ENCODE measurements at places on chromosomes 4 and X.

DNA sequence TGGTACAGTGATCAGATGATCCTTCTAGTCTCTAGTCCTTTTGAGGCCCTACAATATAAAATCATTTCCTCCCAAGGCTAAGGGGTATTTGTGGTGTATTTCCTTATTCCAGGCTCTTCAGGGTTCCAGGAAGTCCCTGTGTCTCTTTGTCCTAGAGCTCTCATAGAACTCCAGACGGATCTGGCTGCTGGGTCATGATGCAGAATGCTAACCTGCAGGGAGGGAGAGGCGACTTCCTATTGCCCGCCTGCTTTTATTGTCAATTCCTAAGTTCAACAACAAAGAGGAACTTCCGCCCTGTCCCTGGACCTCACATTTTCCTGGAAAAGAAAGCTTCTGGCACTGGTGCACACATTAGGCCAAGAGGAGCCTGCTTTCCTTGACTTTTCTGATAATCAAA is 45.9 kb upstream of the ZNF827 start:
- no peak for DNase-seq

GRCh38 chrX:861340-861890 is 230.8 kb downstream of the SHOX start:
- DNase-seq: no peak

DNA sequence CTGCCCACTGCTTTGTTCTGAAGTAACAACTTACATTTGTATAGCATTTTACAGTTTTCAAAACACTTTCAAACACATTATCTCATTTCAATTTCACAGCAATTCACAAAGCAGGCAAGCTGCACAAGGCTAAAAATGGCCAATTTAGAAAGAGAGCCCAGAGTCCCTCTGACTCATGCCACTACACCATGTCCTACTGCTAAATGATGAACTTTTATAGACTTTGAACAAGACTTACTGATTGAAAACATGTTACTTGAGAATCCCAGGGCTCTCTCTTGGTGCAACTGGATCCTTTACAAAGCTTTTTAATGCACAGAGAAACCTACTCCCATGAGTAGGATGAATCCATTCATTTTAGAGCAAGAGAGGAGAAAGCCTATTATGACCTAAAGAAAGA is 5.8 kb upstream of the G3BP2 start:
- DNase-seq: no peak

- DNase-seq: no peak
These were observed 50.4 kb downstream of the RTL9 start for GRCh38 chrX:110408949-110409588.

DNA sequence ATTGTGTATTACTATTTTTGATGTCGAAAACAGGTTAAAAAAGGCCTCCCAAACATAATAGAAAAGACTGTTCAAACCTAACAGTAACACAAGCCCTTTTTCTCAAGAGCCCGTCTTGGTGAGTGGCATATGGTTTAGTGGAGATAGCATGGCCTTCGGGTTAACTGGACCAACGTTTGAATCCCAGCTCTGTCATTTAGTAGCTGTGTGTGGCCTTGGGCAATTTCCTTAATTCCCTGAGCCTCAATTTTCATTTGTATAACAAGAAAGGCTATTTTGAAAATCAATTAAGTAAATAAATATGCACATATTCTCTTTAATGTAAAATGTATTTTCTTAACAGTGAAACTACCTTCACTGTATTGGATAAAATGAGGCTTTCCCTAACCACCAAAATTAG is 62.3 kb downstream of the HELT start:
- no peak for DNase-seq

- DNase-seq: no peak
These were observed 12.0 kb downstream of the EREG start for GRCh38 chr4:74376888-74377483.

- no peak for DNase-seq
These were observed 1.5 kb downstream of the MAB21L2 start for GRCh38 chr4:150583287-150584110.

- no peak for DNase-seq
These were observed 6.2 kb downstream of the CACNA1F start for GRCh38 chrX:49226946-49227345.

DNA sequence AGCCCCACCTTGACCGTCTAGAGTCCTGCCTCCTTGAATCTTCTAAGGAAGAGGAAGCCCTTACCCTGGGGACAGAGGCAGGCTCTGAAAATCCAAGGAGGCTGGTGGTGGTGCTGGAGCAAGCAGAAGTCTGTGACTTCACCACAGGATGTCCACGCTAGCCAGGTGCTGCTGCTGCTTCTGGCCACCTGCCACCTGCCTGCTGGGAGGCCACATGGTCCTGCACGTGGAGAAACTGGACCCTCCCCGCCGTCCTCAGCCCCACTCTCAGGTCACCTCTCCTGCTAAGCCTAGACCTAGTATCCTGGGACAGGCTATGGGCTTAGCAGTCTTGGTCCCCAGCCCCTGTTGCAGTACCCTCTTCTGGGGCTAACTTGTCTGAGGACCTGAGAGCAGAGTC is 15.8 kb downstream of the TMEM31 start:
- DNase-seq: no peak

- DNase-seq: no peak
These were observed 27.4 kb downstream of the FRYL start for GRCh38 chr4:48752726-48753125.

DNA sequence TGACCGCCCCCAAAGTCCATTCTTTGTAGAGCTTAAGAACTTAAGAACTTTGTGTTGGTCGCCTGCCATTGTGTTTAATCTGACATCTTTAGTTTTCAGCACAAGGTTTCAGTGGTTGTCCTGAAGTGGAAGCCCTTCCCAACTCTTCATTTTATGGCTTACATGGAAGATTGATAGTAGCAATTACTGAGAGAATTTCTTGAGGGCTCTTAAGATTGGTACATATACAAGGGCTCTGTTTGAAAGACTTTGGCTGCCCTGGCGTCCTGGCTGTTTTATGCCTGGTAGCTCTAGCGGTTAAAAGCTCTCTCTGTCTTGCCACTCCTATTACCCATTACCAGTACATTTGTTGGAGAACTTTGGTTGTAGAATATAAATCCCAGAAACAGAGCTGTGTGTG is 75.0 kb downstream of the KDM6A start:
- no peak for DNase-seq

DNA sequence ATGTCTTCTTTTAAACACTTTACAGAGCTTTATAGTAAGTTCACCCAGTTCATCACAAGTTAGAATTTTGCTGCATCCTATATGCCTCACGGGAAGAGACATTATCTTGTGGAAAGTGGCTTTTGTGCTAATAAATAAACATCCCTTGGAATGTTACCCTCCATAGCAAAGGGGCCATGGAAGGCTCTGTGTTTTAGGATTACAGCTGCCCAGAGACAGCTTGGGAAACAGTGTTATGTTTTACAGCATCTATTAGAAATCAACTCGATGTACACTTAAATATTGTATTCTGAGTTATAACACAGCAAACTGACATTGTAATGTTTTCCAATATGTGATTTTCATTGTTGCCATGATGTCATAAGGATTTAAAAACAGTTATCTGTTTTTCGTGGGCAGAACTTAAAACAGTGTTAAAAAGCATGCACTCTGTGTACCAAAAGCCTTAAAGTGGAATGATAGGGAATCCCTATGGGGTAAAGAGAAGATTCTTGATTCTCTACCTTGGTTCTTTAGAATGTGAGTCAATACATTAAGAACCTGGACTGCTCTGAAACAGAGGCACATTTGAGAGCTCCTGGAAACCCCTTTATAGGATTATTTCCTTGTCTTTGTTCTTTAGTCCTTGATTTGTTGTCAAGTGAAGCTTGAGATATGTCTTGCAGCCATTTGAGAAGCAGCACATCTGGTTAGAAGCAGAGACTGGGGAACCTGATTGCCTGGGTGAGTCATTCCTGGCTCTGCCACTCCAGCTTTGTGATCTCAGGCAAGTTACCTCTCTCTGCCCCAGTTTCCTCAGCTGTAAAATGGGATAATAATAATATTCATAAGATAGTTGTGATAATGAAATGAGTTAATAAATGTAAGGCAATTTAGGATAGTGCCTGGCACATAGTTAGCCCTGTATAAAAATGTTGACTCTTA is 41.6 kb downstream of the ARHGAP10 start:
- DNase-seq: no peak

- no peak for DNase-seq
These were observed 149.6 kb downstream of the ANAPC10 start for GRCh38 chr4:144948421-144948820.

- DNase-seq: no peak
These were observed 31.7 kb upstream of the INTU start for GRCh38 chr4:127601029-127601428.

GRCh38 chr4:10694151-10694827 is 9.7 kb upstream of the CLNK start:
- DNase-seq: no peak

- DNase-seq: no peak
These were observed 817.0 kb downstream of the CENPC start for GRCh38 chr4:66728280-66728679.

DNA sequence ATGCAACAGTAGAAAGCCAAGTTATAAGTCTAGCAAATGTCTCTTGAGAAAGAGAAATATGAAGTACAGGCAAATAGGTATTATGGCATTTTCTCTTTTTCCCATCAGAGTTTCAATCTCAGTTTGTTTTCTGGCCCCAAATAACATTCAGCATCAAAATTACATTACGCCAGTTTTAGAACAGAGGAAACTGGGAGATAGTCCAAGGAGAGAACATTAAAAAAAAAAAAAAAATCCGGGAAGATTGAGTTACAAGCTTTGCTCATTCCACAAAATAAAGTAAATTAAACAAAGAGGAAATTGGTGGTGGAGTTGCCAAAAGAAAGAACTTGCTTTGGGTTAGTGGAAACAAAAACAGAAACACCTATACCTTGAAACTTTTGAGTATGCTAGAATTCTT is 50.4 kb upstream of the IL13RA2 start:
- no peak for DNase-seq

- DNase-seq: no peak
These were observed 109.8 kb downstream of the HMX1 start for GRCh38 chr4:8761824-8762205.

GRCh38 chr4:40212674-40213527 is 16.1 kb downstream of the RHOH start:
- no peak for DNase-seq

DNA sequence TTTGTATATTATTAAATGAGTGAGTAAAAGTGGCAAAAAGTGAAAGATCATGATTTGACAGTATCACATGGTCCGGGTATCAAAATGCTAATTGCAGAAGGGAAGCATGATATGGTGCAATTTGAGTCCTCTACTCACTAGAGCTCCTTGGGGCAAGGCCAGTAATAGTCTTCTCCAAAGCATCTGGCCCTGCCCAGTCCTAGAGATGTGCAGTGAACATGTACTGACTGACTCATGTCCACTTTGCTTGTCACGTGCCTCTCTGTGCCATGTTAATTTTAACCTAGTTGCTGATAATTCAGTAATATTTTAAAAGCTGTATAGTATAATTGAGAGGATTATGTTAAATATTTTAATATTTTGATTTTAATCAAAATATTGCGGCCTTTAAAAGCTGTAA is 54.6 kb upstream of the TENM3 start:
- no peak for DNase-seq

- DNase-seq: no peak
These were observed 52.7 kb upstream of the RAI2 start for GRCh38 chrX:17913801-17914200.

DNA sequence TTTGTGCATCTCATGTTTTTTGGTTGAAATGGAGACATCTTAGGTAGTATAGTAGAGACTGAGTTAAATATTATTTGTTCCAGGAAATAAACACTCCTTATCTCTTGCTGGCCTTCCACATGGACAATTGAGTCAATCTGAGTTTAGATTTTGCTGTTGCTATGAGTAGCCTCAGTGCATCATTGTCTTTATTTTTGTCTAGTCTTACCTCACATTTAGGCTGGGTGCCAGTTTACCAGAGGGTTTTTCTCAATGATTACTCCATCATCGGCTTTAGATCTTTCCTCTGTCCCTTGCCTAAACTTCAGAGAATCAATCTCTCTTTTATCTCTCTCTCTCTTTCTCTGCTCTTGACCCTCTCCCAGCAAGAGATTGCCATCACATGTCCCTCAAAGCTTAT is 73.6 kb downstream of the GABRB1 start:
- no peak for DNase-seq

DNA sequence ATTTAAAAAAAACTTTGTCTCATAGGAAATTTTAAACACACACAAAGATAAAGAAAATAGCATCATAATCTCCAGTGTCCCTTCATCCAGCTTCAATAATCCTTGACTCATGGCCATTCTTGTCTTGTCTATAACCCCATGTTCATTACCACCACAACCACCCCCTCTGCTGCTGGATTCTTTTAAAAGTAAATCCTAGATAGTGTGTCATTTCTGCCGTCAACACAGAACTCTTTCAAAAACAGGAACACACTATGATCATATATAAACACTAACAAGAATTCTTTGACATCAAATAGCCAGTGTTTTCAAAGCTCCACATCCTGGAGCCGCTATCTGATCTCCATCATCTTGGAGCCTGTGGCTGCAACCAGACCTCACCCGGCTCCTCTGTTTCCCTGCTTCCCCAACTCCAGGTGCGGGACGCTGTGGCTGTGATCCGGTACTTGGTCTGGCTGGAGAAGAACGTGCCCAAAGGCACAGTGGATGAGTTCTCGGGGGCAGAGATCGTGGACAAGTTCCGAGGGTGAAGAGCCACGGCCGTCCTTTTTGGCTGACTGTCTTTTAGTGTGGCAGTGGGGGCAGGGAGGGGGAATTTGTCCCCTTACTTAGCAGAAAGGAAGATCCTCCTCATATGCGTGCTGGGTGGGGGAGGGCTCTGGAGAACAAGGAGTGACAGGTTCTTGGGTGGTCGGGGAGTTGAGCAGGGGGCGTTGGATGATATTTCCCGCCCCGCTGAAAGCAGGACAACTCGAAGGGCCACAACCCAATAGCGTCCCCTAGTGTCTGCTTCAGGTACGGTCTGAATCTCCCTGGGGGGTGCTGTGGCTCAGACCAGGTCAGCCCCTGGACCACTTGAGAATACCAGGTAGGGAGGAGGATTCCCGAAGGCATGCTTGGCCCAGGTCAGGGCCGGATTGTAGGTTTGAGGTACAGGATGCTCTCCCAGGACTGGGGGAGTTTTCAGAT is 15.6 kb downstream of the XPNPEP2 start:
- no peak for DNase-seq

GRCh38 chr4:163540977-163541376 is 46.5 kb downstream of the TMA16 start:
- DNase-seq: no peak

DNA sequence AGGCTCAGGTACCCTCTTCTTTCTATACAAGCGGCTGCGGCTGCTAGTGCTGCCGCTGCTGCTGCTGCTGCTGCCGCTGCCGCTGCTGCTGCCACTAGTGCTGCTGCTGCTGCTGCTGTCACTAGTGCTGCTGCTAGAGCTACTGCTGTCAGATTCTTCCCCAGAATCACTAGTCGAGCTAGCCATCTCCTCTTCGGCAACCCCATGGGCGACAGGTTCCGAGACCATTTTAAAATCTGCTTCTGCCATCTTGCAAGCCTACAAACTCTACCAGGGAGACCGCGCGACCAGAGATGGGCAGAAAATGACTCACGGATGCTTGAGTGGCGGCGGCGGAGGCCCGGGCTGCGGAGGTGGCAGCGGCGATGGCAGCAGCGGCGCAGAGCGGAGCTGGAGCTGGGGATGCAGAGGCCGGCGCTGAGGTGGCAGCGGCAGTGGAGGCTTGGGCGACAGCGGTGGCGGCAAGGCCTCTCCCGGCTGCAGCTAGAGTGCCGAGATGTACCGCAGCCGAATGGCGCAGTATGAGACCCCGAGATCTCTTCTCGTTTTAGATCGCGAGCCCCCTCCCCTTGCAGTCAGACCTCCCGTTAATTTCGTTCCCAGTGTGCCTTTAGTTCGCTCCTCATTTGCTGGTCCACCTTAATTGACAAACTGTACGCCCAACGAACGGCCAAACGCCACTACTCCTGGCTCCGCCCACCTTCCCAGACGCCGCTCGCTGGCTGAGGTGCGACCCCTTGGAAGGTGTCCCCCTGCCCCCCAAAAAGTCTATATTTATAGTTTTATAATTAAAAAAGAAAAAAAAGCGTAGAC is at the start of gene NAP1L3:
Gene NAP1L3, minus strand, starts transcription at position 523 of the 813 bp plus-strand sequence. Its CDS starts 274 bp downstream, at position 249.
- DNase-seq: peak; percentile 39

All from stimulated activated CD4-positive, alpha-beta T cell treated with anti-CD3 and anti-CD28 coated beads, Interleukin-15, amount 100 ng/mL, for 1 hour (primary cell).